ENCODE measurements at places on chromosomes 3 and 15. TPM values are rescaled to one million over a fixed set of nuclear protein-coding genes. Genes with fewer than 3 reads are reported as not detected.

The BFSP2 gene
- total RNA-seq = not detected

The ITGA11 gene
- 1.6 TPM for total RNA-seq

The MYO5C gene
- 19.4 TPM for total RNA-seq

The NEK4 gene
- 23.2 TPM for total RNA-seq

The PLA2G4D gene
- not detected for total RNA-seq

The AAGAB gene
- total RNA-seq = 28.2 TPM

The ATP10A gene
- total RNA-seq = 0.49 TPM

The RARRES1 gene
- 2.1 TPM for total RNA-seq

The LRRIQ4 gene
- not detected for total RNA-seq

The ATP8B4 gene
- not detected for total RNA-seq
